Activated CD4-positive, alpha-beta T cell treated with anti-CD3 and anti-CD28 coated beads for 48 hours (primary cell): ENCODE measurements at places on chromosomes 7 and 10.

- DNase-seq: peak; percentile 53
These were observed 27.7 kb upstream of the VAX1 start for GRCh38 chr10:117165538-117166417.

- DNase-seq: no peak
These were observed at the start of gene MYO3A for GRCh38 chr10:25933653-25934608. Gene MYO3A (plus strand): TSS chr10:25934229. CDS start chr10:25952111, 17,882 bp downstream.

DNA sequence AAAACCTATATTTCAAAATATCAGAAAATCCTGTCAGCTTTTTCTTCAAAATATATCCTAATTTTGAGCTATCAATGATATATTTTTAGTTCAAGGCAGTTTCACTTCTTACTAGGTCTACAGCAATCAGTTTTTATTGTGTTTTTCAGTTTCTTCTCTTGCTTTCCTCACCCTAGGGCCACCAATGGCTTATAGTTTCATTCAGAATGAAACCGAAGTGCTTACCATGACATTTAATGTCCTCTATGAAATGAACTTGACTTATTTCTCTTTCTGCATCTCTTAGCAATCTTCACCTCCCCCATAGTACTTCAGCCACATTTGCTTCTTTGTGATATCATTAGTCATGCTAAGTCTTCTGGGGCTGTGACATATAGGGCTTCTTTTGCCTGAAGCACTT lies 100.3 kb downstream of the ARL5B start:
- no peak for DNase-seq

DNA sequence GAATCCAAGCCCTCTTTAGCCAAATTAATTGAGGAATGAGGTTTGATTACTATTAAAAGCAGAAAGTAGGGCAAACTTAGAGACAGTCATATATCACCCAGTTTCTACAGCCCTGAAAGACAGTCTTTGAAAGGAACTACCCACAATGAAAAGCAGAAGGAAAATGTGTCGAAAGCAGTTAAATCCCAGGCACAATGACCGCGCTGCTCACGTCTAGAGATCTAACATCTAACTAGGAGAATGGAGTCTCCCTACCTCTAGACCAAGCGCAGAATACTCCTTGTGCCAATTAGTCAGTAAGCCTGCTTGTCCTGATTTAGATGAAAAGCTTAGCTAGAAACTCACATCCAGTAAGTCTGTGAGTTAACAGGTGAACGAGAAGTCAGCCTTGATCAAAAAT lies 350.0 kb downstream of the FGFR2 start:
- no peak for DNase-seq

DNA sequence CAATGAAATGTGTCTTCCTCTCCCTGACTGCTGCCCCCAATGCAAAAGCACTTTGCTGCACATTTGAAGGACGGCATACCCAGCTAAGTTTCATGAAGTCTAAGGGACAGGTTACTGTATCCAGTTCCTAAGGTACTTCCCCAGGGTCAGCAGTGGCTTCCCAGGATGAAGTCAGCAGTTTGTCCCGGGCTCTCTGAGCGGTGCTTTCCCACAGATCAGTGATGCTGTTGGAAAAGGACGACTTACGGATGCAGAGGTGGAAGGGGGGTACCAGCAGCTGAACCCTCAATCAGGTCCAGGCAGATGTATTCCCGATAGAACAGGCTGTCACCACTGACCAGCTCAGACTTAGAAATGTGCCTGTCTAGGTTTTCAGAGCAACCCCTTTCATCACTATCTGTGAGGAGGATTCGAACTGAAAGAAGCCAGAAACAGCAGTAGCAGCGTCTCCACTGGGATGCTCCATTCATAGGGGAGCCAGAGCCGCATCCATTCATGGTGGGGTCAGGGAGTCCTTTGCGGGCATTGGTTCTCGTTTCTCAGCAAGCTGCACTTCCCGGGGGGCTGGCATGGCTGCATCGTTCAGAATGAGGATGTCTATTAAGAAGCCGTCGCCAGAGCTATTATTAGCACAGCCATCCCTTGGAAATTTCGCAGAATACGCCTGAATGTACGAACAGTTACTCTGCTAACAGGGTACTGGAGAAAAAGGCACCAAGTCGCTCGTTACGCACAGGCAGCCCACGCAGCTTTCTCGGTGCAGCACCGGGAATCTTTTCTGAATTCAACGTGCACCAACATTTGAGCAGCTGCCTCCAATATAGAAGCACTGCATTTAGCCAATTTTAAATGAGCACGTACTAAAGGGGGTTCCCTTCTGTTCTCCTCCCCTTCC lies 303.7 kb downstream of the PRPF18 start:
- DNase-seq: peak; percentile 10

- DNase-seq: no peak
These were observed 105.9 kb upstream of the CAV2 start for GRCh38 chr7:116393654-116394053.

DNA sequence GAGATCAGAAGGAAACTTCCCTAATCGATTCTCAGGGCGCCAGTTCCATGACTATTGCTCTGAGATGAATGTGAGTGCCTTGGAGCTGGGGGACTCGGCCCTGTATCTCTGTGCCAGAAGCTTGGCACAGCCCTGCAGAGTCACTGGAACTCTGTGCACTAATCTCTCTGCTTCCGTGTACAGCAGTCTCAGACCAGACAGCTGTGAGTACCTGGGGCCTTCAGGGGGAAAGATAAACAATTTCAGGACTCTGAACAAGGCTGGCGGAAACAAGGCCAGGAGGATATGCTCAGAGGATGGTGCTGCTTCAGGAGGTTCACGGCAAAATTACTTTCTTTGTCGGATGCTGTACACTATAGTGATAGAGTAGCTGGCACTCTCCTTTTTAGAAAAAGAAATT lies 131.7 kb upstream of the PRSS58 start:
- no peak for DNase-seq

GRCh38 chr10:1268831-1269230 lies 212.6 kb downstream of the WDR37 start:
- no peak for DNase-seq

DNA sequence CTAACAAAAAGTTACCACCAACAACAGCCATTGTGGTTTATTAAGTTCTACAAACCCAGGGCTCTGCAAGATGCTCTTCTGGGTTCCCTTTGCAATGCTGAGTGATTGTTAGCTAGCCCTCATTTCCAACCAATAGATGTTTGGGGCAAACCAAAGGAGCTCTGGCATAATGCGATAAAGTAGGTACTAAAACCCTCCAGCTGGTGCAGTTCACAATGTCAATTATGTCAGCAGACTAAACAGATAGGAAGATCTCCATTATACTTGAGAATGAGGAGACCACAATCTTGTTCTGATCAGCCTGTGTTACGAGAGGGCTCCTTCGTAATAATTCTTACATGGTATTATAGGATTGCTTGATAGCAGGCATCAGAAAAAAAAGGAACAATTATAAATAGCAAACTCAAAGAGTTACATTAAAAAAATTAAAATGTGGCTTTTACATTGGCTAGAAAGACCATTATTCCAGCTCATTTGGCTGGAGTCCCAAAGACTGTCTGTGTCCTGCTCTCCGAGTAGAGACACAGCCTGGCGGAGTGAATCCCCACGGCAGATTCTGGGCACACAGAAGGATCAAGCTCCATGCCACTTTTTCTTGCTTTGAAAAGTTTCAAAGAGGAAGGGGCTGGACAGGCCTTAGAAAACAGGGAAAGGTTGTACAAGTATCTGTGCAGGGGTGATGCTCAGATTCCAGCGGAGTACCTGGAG lies 93.8 kb downstream of the ZRANB1 start:
- DNase-seq: no peak

GRCh38 chr7:55774327-55775050 lies 88.1 kb downstream of the SEPTIN14 start:
- DNase-seq: no peak

- DNase-seq: no peak
These were observed 132.1 kb downstream of the INHBA start for GRCh38 chr7:41570766-41571165.

DNA sequence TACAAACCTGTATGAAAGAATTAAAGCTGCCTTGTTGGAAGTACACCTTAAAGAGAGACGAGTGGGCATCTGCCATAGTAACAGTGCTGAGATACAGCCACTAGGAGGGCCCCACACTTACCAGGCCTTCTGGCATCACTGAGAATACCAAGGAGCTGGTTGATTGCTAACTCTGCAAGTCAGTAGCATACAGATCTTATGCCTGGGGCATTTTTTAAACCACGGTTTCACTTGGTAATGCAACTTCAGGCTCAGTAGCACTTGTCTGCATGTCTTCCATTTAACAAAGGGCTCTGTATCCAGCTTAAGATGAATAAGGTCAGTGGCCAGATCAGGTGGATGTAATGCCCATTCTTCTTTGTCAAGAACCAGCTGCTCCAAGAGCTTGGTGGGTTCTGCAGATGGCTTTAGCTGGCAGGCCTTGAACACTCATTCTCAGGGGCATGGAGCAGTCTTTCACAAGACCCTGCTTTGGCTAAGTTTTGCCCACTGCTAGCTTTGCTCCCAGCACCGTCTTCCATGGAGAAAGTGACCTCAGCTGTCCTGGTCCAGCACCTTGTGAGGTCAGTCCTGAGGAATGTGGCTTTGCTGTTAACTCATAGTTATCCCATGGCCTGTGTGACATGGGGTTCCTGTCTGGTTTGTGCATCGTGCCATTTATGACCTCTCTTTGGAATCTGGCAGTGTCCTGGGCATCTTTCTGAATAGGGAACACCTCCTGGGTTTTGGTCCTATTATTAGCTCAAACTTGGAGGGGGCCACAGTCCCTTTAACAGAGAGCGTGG lies 68.1 kb downstream of the BMPER start:
- no peak for DNase-seq

DNA sequence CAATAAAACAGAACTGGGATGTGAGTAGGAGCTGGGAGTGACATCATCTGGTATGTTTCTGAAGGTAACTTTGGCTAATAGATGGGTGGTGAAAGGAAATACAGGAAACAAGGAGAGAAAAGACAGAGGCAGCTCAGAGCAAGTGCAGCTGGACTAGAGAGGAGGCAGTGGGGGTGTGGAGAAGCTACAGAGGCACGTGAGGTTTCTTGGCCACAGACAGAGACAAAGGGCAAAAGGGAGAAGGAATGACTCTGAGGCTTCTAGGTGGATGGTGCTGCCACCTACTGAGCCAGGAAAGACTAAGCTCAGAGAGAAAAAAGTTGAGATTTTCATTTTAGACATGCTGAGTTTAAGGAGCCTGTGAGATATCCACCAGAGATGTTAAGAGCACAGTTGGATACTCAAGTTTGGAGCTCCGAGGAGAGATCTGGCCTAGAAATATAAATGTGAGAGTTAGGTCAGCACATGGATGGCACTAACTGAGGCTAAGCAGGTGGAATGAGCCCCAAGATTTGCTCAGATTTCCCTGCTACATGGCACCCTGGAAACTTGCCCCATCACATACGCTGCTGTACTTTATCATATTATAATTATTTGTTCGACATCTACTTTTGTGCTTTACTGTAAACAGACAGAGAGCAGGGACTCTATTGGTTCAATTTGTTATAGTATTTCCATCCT lies 293.0 kb upstream of the IMMP2L start:
- DNase-seq: peak; percentile 6

GRCh38 chr7:151650161-151650560 lies 130.5 kb upstream of the RHEB start:
- DNase-seq: no peak

DNA sequence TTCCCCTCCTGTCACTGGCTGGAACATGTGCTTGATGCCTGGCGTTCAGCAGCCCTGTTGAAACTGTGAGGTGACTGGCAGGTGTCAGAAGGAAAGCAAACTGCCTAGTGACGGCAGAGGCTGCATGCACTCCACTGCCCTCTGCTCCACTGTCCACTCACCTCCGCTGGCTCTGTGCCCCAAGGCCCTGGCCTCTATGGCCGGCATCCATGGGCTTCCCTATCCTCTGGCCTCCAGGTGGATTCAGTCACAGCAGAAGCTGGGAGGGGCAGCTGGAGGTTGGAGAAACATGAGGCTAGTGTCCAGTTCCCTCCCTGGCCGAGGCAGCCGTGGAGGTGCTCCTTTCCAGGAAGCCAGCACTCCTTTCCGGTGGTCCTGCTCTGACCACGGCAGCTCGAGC lies 31.2 kb upstream of the INSIG1 start:
- no peak for DNase-seq

GRCh38 chr10:31742255-31742654 lies 186.4 kb downstream of the ARHGAP12 start:
- DNase-seq: no peak

- DNase-seq: no peak
These were observed 312.8 kb upstream of the ZMIZ1 start for GRCh38 chr10:78755877-78756455.

- DNase-seq: no peak
These were observed 61.2 kb upstream of the WNT16 start for GRCh38 chr7:121267612-121268011.

- no peak for DNase-seq
These were observed 45.6 kb downstream of the PDIA4 start for GRCh38 chr7:148982654-148983199.

DNA sequence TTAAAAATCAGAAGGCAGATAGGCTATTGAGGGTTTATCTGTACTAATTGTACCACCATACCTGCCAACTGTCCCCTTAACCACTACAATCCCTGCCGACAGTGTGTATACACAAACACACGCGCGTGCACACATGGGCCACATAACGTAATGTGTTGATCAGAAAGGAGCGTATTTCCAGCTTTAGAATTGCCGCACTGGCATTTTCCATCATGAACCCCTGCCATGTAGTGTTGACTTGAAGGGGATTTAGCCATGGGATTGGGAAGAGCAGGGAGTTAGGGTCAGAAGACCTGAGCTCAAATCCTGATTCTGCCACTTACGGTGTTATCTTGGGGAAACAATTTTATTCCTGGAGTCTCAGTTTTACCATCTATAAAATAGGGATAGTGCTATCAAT lies 158.9 kb downstream of the TCF7L2 start:
- DNase-seq: no peak
